Large intestine (tissue), 12 donors: ENCODE measurements at places on chromosomes 1 and 21. TPM values are rescaled to one million over a fixed set of nuclear protein-coding genes. Genes with fewer than 3 reads are reported as not detected.

- peaks cover 42% of the 10 kb centered on the region for H3K4me1 ChIP-seq
- H3K4me3 ChIP-seq = no peak overlapping the region
- peak overlapping the region; percentile 99 for H3K27ac ChIP-seq
Observed at GRCh38 chr1:161013131-161013487, 7.8 kb downstream of the F11R start.

- no peak overlapping the region for H3K4me3 ChIP-seq
- no peak for DNase-seq
- no peak overlapping the region for H3K27ac ChIP-seq
- peaks cover 44% of the 10 kb centered on the region for H3K4me1 ChIP-seq
Observed at GRCh38 chr1:108049178-108049819, 84.3 kb upstream of the VAV3 start.

GRCh38 chr1:145688924-145689323 lies 18.2 kb downstream of the PDZK1 start:
- no peak overlapping the region for H3K4me3 ChIP-seq
- peaks cover 7% of the 10 kb centered on the region for H3K36me3 ChIP-seq
- H3K4me1 ChIP-seq = peaks cover 11% of the 10 kb centered on the region
- H3K27me3 ChIP-seq = no peaks in the 10 kb centered on the region

DNA sequence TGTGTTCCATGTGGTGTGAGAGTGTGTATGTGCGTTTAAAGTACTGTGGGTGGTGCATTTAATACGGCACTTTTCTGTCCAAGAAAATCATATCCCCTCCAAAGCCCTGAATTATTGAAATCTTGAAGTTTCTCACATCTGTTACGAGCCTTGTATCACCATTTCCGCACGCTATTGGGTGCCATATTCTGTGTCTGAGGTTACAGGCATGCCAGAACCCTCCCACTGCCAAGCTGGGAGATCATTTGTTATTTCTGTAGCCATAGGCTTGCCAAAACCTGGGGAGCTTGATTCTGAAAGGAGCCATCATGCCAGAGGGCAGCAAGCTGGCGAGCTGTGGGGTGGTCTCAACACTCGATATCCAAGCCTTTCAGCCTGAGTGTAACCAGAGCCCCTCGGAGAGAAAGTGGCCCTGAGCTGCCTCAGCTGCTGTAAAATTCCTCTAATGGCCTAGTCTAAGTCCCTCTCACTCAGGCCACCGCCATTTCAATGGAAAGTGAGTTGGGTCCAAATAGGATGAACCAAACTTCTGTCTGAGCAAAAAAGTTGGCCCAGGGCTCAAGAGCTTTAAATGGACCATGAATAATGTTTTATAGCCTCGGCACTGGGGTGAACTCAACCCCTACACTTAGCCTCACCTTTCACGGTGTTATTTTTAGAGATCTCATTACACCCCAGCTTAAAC lies 298.4 kb upstream of the DUSP10 start:
- H3K27me3 ChIP-seq = no peaks in the 10 kb centered on the region
- no peaks in the 10 kb centered on the region for H3K4me1 ChIP-seq
- no peak overlapping the region for H3K27ac ChIP-seq
- no peak for DNase-seq

GRCh38 chr1:92705446-92705845 lies 79.5 kb downstream of the EVI5 start:
- H3K27me3 ChIP-seq = no peaks in the 10 kb centered on the region
- H3K4me3 ChIP-seq = no peak overlapping the region
- peaks cover 2% of the 10 kb centered on the region for H3K36me3 ChIP-seq
- DNase-seq = peak; percentile 9
- H3K27ac ChIP-seq = peak overlapping the region; percentile 12

HFM1 gene
- polyA plus RNA-seq = 1.5 TPM

PLA2G2C gene
- 0.06 TPM for polyA plus RNA-seq

- H3K4me1 ChIP-seq = no peaks in the 10 kb centered on the region
- DNase-seq = no peak
- H3K27ac ChIP-seq = no peak overlapping the region
- H3K36me3 ChIP-seq = no peaks in the 10 kb centered on the region
- H3K4me3 ChIP-seq = no peak overlapping the region
- H3K27me3 ChIP-seq = no peaks in the 10 kb centered on the region
Observed at GRCh38 chr1:64527165-64527564, 57.2 kb downstream of the CACHD1 start.

GRCh38 chr1:61709908-61710289 lies 15.0 kb downstream of the TM2D1 start:
- H3K27me3 ChIP-seq = no peaks in the 10 kb centered on the region
- no peak overlapping the region for H3K27ac ChIP-seq
- DNase-seq = peak; percentile 23
- H3K36me3 ChIP-seq = peaks cover 33% of the 10 kb centered on the region

- H3K4me3 ChIP-seq = no peak overlapping the region
- no peaks in the 10 kb centered on the region for H3K27me3 ChIP-seq
- H3K4me1 ChIP-seq = peaks cover 11% of the 10 kb centered on the region
- no peaks in the 10 kb centered on the region for H3K36me3 ChIP-seq
- no peak overlapping the region for H3K27ac ChIP-seq
Observed at GRCh38 chr1:66692681-66693080, 59.6 kb upstream of the DYNLT5 start.
